Pons (tissue), 1 donor: ENCODE measurements at places on chromosomes 3 and 15.

DNA sequence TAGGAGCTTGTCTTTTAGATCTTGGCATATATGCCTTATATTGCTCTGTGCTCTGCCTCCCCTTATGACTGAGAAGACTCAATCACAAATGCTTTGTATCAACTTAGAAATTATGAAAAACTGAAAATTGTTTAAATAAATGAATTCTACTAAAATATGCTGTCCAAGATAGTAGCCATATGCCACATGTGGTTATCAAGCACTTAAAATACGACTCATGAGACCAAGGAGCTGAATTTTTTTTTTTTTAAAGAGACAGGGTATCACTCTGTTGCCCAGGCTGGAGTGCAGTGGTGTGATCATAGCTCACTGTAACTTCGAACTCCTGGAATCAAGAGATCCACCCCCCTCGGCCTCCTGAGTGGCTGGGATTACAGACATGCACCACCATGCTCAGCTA lies 118.3 kb downstream of the RFTN1 start:
- DNase-seq = no peak

DNA sequence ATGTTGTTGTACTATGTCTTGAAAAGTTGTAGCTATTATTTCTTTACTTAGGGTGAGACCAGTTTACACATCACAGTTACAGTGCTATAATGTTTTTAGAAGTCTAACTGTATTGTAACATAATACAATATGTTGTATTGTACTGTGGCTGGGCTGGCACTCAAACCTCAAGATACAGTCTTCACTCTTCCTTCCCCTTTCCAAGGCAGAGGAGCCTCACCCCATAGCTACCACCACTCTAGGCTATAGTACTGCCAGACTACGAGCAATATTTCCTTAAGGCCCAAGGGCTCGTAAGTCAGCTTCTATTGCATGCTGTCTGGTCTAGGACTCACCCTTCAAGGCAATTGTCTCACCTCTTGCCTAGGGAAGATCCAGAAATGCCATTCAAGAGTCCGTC lies 597.7 kb downstream of the OTOL1 start:
- DNase-seq = no peak

GRCh38 chr3:173916799-173917198 lies 519.3 kb downstream of the NLGN1 start:
- DNase-seq = no peak

GRCh38 chr3:52190294-52191074 lies 7.5 kb upstream of the ALAS1 start:
- DNase-seq = peak; percentile 57

GRCh38 chr3:172110127-172110779 lies 70.9 kb downstream of the FNDC3B start:
- DNase-seq = no peak
